ENCODE measurements at places on chromosomes 5 and 9. TPM values are rescaled to one million over a fixed set of nuclear protein-coding genes. Genes with fewer than 3 reads are reported as not detected.
A peak's percentile ranks its signal among the peaks of the same experiment; 100 is the strongest.

DNA sequence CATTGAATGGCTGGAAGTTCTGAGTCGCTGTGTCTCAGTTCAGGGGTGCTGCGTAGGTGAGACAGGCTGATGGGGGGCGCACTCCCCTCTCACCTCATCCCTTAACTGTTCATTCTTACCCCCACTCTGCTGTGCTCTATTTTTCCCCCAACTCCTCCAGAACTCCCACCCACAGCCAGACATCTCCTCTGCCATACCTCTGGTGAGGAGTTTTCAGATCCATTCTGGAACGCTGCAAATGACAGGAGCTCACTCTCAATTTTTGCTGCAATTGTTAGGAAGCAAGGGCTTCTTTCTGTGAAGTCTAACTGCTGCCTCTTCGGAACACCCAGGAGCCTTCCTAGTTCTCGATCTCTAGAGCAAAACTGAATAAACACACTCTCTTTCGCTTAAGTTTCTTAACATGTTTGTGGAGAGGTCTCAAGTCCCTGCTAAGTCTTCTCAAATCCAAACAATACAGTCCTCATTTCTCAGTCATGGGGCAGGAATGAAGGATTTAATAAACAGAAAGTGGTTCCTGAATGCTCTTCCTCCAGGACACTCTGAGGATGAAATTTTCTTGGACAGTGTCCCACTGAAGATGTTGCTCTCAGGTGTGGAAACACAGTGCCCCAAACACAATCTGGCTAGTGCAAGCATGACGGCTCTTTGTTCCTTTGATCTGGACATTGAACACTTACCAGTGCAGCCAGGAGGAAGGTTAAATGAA, 387.7 kb downstream of the KDM4C start:
- peak; percentile 23 for DNase-seq

- DNase-seq, result no peak
Observed at GRCh38 chr5:105380126-105380525, 1817.5 kb upstream of the NUDT12 start.

DNA sequence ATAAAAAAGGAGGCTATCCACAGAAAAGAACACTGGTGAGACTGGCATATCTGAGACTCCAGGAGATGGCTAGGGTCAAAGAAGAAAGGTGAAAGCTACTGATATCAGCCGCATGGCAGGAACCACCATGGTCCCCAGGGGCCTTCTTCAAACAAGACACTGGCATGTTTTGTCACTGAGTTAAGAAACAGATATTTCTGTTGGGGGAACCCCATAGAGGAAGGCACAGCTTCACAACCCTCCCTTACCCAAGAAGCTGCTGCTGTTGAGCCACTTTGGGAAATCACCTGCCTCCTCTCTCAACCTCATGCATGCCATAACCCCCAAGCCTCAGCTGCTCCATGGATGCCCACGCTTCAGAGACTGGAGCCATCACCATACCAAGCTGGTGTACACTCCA, 13.3 kb upstream of the BTNL3 start:
- DNase-seq, result no peak

- DNase-seq, result no peak
Observed at GRCh38 chr9:120857902-120858301, 15.2 kb upstream of the PSMD5 start.

DNA sequence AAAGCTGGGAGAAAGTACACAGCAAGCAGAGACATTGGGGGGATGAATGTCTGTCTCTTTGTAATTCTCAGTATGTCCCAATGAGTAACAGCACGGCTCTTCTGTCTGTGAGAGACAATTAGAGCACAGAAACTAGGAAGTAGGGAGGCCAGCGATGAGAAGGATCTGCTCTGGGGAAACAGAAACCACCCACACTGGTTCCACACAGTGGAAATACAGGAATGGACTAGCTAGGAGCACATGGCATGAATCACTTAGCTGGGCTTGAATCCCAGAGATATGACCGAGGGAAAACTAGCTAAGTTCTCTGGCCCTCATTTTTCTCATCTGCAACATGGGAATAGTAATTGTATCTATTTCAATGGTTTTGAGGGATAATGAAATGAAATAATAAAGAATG, 895.9 kb downstream of the TLE4 start:
- DNase-seq, result no peak

DNA sequence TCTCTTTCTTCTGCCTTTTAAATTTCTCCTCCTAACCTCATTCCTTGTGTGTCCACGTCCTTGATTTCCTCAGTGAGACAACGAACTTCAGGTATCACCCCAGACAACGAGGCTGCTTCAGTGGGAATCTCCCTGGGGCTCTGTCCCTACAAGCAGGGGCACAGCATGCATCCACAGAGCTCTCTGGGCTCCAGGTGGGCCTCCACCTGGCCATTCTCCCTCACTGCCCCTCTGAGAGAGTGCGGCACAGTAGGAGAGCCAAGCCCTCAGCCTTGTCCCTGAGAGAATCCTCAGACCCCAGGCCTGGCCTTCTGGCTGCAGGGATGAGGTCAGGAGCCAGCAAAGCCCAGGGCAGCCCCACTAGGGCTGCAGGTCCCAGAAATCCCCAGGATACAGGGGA, 105.3 kb downstream of the LHFPL2 start:
- no peak for DNase-seq

- DNase-seq, result no peak
Observed at GRCh38 chr9:87580941-87581438, 83.3 kb downstream of the DAPK1 start.

- no peak for DNase-seq
Observed at GRCh38 chr9:33164138-33164809, 2.9 kb downstream of the B4GALT1 start.

The TRIM36 gene
- polyA plus RNA-seq, result 0.06 TPM

The IL4 gene
- not detected for polyA plus RNA-seq

The TMOD1 gene
- 0.10 TPM for polyA plus RNA-seq

The LECT2 gene
- polyA plus RNA-seq, result not detected

The PCDHB14 gene
- 1.1 TPM for polyA plus RNA-seq

Data from AG04450 (cell line).